ENCODE measurements at places on chromosomes 6 and 20. TPM values are rescaled to one million over a fixed set of nuclear protein-coding genes. Genes with fewer than 3 reads are reported as not detected.

The LKAAEAR1 gene
- total RNA-seq: not detected

The L3MBTL1 gene
- 4.0 TPM for total RNA-seq

The PNLDC1 gene
- total RNA-seq: 0.33 TPM

The SLC32A1 gene
- total RNA-seq: not detected

The DNAH8 gene
- 0.03 TPM for total RNA-seq

The IER3 gene
- total RNA-seq: 41.4 TPM

The OR12D3 gene
- not detected for total RNA-seq

The KIAA0408 gene
- 2.2 TPM for total RNA-seq

The KAT14 gene
- total RNA-seq: 10.7 TPM

The NKAPL gene
- total RNA-seq: 4.5 TPM

The KCNB1 gene
- total RNA-seq: 0.77 TPM

The BTNL2 gene
- not detected for total RNA-seq

The ANKRD66 gene
- total RNA-seq: not detected

The RALGAPA2 gene
- 21.0 TPM for total RNA-seq

The PI16 gene
- total RNA-seq: 25.9 TPM

The PHF10 gene
- total RNA-seq: 56.6 TPM

Data from left ventricle myocardium inferior (tissue), 1 donor.